Right lobe of liver (tissue), 6 donors: ENCODE measurements at places on chromosomes 2 and 18. TPM values are rescaled to one million over a fixed set of nuclear protein-coding genes. Genes with fewer than 3 reads are reported as not detected.

Gene ADRA2B
- 2.2 TPM for total RNA-seq

DNA sequence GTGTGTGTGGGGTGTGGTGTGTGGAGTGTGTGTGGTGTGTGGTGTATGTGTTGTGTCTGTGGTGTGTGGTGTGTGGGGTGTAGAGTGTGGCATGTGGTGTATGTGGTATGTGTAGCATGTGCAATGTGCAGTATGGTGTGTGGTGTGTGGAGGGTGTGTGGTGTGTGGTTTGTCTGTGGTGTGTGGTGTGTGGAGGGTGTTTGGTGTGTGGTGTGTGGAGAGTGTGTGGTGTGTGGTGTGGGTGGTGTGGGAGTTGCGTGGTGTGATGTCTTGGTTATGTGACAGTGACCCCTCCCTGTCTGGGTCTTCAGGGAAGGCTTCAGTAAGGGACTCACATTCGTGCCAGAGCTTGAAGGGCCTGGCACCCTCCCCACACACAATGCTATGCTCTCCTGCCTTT lies 718.2 kb upstream of the SOX11 start:
- DNase-seq, result no peak

- no peak for DNase-seq
Measured at GRCh38 chr2:119049968-119050704, 108.1 kb downstream of the MARCO start.

- no peak for DNase-seq
Measured at GRCh38 chr2:64939332-64939917, 49.8 kb upstream of the SLC1A4 start.

GRCh38 chr2:191625016-191625415 lies 52.9 kb upstream of the NABP1 start:
- DNase-seq, result no peak

DNA sequence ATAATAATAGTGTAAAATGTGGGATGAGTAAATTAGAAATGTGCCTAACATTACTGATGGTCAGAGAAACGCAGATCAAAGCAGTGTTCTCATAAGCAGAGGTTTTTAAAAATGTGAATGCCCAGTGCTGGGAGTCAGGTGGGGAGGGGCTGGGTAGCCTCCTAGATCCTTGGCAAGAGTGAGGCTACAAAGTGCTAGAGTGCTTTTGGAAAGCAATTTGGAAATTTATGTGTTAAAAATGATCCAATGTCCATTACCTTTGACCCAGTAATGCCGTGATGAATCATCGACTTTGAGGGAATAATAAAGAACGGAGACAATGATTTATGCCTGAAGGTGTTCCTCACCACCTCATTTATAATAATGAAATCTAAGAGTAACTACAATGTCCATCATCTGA lies 44.9 kb upstream of the TWIST2 start:
- DNase-seq, result no peak

GRCh38 chr2:166410828-166411472 lies 35.2 kb upstream of the SCN9A start:
- no peak for DNase-seq

Gene SLC9A4
- not detected for total RNA-seq

Gene ABCG5
- total RNA-seq, result 24.7 TPM

Gene RAPGEF4
- 9.6 TPM for total RNA-seq

- no peak for DNase-seq
Measured at GRCh38 chr2:235614900-235615712, 121.3 kb downstream of the AGAP1 start.

DNA sequence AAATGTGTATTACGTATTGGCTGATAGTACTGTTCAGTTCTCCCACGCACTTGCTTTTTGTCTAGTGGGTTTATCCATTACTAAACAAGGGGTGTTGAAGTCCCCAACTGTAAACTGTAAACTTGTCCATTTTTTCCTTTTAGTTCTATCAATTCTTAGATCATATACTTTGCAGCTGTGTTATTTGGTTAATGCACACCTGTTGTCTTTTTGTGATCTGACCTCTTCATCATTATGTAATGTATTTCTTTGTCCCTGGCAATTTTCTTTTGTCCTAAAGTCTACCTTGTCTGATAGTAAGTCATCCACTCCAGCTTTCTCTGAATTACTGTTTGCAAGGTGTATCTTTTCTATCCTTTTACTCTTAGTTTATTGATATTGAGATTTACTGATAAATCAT lies 21.9 kb downstream of the MCEE start:
- no peak for DNase-seq

Gene CPLX4
- not detected for total RNA-seq

Gene PSMA8
- total RNA-seq, result not detected

Gene CYP20A1
- total RNA-seq, result 20.8 TPM

GRCh38 chr2:160783474-160783873 lies 289.9 kb upstream of the RBMS1 start:
- DNase-seq, result no peak

Gene UGT1A1
- total RNA-seq, result 280 TPM

DNA sequence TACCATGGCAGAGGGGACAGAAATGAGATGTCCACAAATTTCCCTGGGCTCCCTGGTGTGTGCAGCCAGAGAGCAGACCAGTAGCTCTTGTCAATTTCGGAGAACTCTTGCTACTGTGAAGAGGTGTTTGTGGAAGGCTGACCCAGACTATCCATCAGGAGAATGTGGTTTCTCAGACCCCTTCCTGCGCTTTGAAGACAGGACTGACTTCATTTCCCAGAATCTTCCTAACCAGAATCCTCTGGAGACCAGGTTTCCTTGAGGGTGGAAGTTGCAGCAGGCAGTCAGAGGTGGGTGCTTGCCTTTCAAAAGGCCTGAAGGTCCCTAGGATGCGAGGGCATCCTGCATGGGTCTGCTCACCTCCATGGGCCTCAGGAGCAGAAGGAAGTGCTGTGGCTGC lies 121.9 kb downstream of the LAMA3 start:
- DNase-seq, result no peak

GRCh38 chr2:109419960-109420370 lies 193.8 kb downstream of the SEPTIN10 start:
- no peak for DNase-seq

DNA sequence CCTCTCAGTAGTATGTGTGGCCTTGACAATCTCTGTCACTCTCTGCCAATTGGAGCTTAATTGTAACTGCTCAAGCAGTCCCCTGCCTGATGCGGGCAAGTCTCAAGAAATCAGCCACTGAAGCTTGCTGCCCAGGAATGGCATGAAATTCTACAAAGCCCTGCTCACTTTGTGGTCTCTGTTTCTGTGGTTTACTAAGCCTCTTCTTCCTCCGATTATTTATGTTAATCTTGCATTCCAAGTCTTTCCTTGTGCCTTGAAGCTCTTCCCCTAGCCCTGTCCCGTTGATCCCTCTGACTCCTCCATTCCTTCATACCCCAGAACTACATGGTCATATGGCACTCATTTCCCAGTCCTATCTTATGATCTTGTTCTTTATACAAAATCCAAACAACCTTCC lies 489.3 kb upstream of the CHST9 start:
- no peak for DNase-seq

DNA sequence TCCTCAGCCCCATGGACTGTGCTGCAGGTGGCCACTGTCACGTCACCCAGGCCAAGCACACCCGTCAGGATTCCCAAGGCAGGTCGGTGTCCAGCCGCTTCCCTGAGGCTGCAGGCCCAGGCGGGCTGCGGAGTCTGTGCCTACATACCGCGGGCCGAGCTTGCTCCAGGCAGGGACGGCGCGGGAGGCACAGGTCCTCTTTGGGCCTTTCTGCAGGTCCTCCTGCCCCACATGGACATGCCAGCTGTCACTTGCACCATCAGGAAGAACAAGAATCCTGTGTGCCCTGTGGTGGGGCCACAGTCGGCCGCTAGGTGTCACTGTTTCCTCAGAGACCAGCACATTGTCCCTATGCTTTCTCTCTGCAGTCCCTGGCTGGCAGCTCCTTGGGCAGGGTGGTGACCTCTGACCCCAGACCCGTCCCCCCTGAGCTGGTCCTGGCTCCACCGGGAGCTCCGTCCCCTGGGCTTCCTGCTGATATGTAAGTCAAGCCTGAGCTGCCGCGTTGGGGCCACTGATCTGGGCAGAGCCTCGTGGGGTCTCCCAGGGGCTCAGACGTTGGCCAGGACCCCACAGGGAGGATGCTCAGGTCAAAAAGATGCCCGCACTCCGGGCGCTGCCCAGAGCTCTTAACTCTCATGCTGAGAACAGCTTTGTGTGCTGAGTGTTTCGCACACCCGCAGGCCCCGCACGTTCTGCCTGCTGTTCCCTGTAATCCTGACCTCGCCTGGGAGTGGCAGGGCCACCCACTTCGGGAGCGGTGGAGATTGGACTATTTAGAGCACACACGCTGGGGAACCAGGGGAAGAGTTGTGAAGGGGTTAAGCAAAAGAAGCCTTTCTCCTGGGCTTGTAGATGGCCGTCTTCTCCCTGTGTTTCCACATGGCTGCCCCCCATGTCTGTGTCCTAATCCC lies 17.3 kb upstream of the AGXT start:
- peak; percentile 88 for DNase-seq

DNA sequence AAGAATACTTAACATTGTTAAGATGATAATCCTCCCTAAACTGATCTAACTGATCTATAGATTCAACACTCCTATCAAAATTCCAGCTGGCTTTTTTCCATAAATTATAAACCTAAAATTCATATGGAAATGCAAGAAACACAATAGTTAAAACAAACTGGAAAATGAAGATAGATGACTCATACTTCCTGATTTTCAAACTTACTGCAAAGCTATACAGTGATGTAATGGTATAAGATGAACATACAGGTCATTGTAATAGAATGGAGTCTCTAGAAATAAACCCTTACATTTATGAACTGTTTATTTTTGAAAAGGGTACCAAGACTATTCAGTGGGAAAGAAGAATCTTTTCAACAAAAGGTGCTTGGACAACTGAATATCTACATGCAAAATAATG lies 32.3 kb downstream of the UBXN4 start:
- DNase-seq, result no peak

DNA sequence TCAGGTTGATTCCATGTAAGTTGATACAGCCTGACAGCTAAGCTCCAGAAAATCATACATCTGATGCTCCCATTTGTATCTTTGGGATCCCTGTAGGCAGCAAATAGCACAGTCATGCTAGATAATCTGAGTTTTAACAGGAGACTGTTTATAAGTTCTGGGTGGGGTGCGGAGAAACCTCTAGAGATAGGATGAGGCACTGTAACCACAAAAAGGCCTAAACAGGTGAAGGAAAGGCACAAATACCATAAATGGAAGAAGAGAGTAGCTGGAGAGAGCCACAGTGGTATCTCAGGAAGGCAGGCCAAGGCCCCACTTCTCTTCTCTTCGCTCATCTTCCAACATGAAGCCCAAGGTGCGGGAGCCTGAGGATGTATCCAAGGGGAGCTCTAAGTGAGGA lies 18.1 kb upstream of the B4GALT6 start:
- DNase-seq, result no peak

Gene CCDC74B
- not detected for total RNA-seq

Gene MOGAT1
- total RNA-seq, result 0.68 TPM

GRCh38 chr18:23716966-23717365 lies 27.7 kb downstream of the LAMA3 start:
- DNase-seq, result no peak
